Sciatic nerve (tissue), 2 donors: ENCODE measurements at places on chromosomes 1 and 21. TPM values are rescaled to one million over a fixed set of nuclear protein-coding genes. Genes with fewer than 3 reads are reported as not detected.

Gene GPR153
- 10.6 TPM for total RNA-seq

Gene ALPL
- 14.6 TPM for total RNA-seq

Gene SYTL1
- total RNA-seq: 3.5 TPM

Gene DPM3
- 75.3 TPM for total RNA-seq

Gene GNG4
- total RNA-seq: 4.0 TPM

Gene TIE1
- 58.0 TPM for total RNA-seq

Gene GCSAML
- total RNA-seq: 1.2 TPM

Gene OR2L5
- total RNA-seq: not detected

Gene SLC9A1
- total RNA-seq: 17.3 TPM

Gene TRMT1L
- total RNA-seq: 21.4 TPM

Gene SMPDL3B
- 0.27 TPM for total RNA-seq

Gene USP24
- total RNA-seq: 57.6 TPM

Gene EPHB2
- total RNA-seq: 22.6 TPM

Gene NKAIN1
- 0.13 TPM for total RNA-seq

Gene HPCA
- 0.27 TPM for total RNA-seq

Gene A3GALT2
- total RNA-seq: not detected

Gene FASLG
- 0.40 TPM for total RNA-seq

Gene FBLIM1
- total RNA-seq: 29.0 TPM

Gene AMY1B
- not detected for total RNA-seq

Gene CRP
- 0.22 TPM for total RNA-seq

Gene MIXL1
- not detected for total RNA-seq

Gene KCNN3
- 1.8 TPM for total RNA-seq

Gene CCDC185
- total RNA-seq: not detected

Gene GJA9
- total RNA-seq: not detected

Gene AJAP1
- total RNA-seq: 1.4 TPM

Gene HAO2
- total RNA-seq: not detected

Gene S100A2
- total RNA-seq: 3.5 TPM

Gene PSRC1
- 7.6 TPM for total RNA-seq

Gene SMYD3
- 27.7 TPM for total RNA-seq

Gene NECTIN4
- 0.09 TPM for total RNA-seq

Gene RGS8
- 0.13 TPM for total RNA-seq

Gene GUCA2A
- not detected for total RNA-seq

Gene BARHL2
- not detected for total RNA-seq

Gene NLRP3
- total RNA-seq: 6.6 TPM

Gene CYP4A22
- total RNA-seq: 0.58 TPM

Gene ERICH3
- 0.45 TPM for total RNA-seq

Gene CLCA4
- not detected for total RNA-seq

Gene KMO
- 1.6 TPM for total RNA-seq

Gene BTBD8
- 14.9 TPM for total RNA-seq

Gene RPE65
- not detected for total RNA-seq

Gene SLAMF1
- 0.71 TPM for total RNA-seq

Gene LCE3D
- not detected for total RNA-seq

Gene MT1HL1
- total RNA-seq: not detected

Gene CCDC17
- 5.2 TPM for total RNA-seq

Gene ZFP69
- 5.1 TPM for total RNA-seq

Gene C1orf74
- total RNA-seq: 1.5 TPM

Gene PCP4L1
- 0.89 TPM for total RNA-seq

Gene ATP1A4
- total RNA-seq: 1.2 TPM

Gene HNRNPCL4
- total RNA-seq: not detected

Gene PEX10
- total RNA-seq: 18.1 TPM

Gene UROD
- 76.1 TPM for total RNA-seq
